RCC 7860 (cell line): ENCODE measurements at places on chromosomes 7 and 10.

GRCh38 chr10:112059220-112059619 lies 124.3 kb downstream of the GPAM start:
- no peak for DNase-seq

DNA sequence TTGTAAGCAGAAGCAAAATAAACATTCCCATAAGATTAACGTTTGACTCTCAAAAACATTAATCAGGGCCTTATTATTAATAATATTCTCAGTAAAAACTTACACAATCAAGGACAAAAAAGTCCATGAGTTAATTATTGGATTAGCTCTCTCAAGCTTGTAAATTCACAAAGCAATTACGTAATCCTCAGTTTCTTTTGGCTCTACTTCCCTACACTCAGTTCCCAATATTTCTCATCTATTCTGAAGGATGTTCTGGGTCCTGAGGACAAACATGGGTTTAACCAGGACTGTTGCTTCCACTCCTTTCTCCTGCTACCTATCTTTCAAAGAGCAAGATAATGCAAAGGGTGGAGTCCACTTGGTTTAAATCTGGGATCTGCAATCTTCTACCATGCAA lies 15.1 kb downstream of the FBXL13 start:
- no peak for DNase-seq

GRCh38 chr10:50567384-50567783 lies 56.4 kb downstream of the SGMS1 start:
- no peak for DNase-seq

DNA sequence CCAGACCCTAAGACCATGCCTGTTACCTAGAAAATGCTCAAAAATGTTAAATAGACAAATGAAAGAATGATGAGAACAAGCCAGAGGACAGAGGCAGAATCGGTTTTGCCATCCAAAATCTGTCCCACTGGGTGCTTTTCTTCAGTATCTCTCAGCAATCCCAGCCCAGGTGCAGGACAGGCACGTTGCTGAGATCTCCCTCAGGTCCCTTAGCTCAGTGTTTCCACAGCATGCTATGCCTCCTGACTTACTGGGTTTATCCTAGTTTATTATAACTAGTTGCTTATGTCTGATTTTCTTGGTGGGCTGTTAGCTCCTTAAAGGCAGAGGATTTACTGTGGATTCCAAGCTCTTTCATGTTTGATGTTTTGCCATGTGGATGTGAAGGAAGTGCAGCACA lies 20.3 kb downstream of the CPED1 start:
- DNase-seq, result no peak

DNA sequence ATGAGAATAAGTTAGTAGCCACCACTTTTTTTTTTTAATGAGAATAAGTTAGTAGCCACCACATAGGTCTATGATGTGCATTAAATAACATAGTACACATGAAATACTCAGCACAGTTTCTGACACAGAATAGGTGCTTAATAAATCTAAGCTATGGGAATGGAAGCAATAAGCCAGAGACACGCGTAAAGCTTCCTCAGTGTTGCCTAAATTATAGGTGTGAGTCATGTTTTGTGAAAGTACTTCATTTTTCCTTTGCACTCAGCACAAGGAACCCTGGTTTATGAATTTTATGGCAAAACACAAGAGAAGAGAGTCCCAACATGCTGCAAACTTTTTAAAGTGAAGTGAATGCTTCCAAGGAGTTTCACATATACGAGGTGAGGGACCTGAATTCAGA lies 267.4 kb downstream of the RNLS start:
- no peak for DNase-seq

DNA sequence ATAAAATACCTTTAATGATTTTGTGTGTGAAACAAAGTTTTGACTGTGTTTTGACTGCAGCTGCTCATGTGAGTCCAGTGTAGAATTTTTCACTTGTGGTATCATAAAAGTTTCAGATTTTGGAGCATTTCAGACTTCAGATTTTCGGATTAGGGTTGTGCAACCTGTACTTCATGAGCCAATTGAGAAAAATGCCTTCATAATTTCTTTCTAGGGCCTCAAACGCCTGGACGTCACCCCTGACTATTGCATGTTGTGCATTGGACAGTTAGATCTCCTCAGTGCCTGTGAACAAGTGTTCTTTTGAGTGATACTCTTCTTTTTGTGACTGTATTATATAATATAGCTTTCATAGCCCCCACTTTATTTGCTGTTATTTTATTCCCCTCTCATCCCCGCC lies 161.1 kb downstream of the AUTS2 start:
- no peak for DNase-seq

GRCh38 chr10:76278811-76279460 lies 847.5 kb downstream of the LRMDA start:
- no peak for DNase-seq

- no peak for DNase-seq
These were observed 173.4 kb upstream of the NRP1 start for GRCh38 chr10:33507662-33508425.

DNA sequence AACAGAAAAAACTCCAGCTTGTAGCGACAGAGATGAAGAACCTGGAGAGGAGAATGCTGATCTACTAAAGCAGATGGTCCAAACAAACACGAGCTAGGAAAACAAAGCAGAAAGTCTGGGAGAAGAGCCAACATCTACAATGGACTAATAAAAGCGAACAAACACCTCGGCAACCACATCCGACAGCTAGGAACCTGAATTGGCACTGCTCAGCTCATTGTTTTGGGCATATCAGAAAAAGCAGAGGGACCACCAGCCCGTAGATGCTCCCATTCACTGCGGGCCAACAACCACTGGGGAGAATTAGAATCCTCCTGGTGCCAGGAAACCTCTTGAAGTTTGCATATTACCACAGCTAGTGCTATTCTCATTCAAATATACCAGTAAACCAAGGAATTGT lies 204.7 kb downstream of the NXPH1 start:
- DNase-seq, result no peak

- DNase-seq, result peak; percentile 94
These were observed 825.9 kb upstream of the IGFBP3 start for GRCh38 chr7:46746695-46747687.

GRCh38 chr10:132538790-132539421 lies 1.3 kb downstream of the INPP5A start:
- DNase-seq, result no peak

DNA sequence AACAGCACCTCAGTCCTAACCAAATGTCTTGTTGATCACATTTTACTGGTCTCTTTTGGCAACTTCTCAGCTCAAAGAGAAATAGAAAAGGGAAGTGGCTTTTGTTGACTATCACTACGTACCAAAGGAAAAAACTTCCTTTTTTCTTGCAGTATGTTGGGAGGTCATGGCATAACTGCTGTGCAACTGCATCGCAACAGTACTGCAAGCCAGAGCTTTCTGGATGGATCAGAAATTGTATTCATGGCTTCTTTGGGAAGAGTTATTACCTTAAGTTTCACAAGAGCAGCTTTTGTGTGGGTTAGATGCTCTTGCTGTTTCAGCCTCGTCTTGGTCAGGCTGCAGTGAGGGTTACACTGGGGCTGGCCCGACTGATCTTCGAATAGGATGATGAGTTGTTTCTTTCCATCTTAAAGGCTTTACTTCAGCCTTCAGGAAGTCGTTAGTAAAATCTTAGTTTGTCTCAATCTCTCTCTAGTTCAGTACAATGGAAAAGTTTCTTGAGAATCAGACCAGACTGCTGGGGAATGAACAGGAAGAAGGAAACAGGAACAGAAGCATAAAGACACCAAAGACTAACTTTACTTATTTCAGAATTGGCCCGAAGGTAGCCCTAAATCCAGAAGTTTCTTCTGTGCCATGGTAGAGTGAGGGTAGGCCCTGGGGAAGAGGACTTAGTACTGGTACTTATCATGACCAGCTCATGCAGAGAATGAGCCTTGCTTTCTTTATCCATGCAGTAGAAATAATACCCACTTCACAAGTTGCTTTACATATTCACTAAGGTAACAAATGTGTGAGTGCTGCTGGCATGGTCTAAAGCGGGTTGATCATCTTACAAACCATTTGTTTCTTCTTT lies 153.6 kb downstream of the CELF2 start:
- no peak for DNase-seq

DNA sequence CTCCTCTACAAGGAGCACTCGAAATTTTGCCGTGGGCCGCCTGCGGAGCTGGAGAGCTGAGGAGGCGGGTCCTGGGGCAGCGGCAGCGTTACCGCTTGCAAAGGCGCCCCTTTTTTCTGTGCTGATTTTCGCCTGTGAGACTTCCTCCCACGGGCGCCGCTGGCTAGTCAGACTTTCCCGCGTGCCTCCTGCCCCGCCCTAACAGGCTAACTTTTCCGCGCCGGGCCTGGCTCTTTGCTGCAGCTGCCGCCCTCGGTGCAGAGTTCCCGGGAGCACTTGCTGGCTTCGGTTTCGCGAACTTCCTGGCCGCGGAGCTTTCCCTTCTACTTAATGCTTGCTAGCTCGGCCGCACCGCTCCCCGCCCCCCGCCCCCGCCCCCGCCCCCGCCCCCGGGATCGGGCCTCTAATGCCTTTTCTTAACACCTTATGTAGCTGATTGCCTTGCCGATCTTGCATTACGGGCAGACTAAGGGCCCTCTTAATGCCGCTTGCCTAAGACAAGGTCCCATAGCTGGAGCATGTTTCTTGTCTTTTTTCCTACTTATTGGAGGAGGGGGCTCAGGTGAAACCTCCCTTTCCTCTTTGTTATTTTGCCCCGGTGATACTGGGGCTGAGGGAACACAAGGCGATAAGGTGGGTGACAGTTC lies 37.9 kb upstream of the RASGEF1A start:
- no peak for DNase-seq
